Calu3 (cell line): ENCODE measurements at places on chromosomes 6 and 20. TPM values are rescaled to one million over a fixed set of nuclear protein-coding genes. Genes with fewer than 3 reads are reported as not detected.

MCHR2 gene
- not detected in 2 replicates for total RNA-seq

PTK7 gene
- 49.7 and 66.0 TPM in 2 replicates for total RNA-seq

ELOVL2 gene
- 0.20 and 0.47 TPM in 2 replicates for total RNA-seq

MUC22 gene
- not detected in 2 replicates for total RNA-seq

PSORS1C2 gene
- total RNA-seq = not detected in 2 replicates

- no peak for DNase-seq
Observed at GRCh38 chr6:149727793-149728498, 10.0 kb upstream of the LATS1 start.

DNA sequence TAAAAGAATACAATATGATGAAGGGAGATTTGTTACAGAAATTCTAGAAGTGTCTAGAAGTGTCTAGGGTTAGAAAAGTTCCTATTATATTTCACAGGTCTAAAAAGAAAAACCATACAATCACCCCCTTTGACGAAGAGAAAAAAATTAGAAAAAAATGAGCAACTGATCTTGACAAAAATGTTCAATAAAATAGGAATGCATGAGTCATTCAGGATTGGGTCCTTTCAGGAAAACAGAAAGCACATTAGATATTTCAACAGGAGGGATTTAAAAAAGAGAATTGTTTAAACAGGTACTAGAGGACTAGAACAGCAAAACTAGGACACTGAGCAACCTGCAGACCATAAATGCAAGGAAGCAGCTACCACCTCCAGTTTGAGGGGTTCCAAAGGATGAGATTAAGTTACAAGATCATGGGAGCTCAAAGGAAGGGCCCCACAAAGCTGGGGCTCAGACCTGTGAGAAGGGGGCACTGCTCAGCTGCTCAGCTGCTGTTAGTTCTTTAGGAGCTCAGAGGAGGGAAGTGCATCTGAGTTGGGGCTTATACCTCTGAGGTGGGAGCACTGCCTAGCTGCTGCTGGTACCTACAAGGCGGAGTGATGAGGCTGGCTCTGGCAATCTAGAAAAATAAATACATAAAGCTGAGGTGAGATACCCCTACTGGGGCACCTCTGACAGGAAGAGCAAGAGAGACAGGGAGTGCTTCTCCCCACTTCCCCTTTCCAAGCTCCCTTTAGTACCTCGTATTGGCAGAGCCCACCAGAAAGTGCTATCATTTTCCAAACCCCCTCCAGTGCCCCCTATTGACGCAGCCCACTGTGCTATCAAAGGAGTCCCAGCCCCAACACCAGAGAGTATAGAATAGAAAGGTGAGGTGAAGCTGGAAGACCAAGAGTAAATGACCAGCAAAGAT is 27.1 kb upstream of the BEND6 start:
- DNase-seq = no peak

DNA sequence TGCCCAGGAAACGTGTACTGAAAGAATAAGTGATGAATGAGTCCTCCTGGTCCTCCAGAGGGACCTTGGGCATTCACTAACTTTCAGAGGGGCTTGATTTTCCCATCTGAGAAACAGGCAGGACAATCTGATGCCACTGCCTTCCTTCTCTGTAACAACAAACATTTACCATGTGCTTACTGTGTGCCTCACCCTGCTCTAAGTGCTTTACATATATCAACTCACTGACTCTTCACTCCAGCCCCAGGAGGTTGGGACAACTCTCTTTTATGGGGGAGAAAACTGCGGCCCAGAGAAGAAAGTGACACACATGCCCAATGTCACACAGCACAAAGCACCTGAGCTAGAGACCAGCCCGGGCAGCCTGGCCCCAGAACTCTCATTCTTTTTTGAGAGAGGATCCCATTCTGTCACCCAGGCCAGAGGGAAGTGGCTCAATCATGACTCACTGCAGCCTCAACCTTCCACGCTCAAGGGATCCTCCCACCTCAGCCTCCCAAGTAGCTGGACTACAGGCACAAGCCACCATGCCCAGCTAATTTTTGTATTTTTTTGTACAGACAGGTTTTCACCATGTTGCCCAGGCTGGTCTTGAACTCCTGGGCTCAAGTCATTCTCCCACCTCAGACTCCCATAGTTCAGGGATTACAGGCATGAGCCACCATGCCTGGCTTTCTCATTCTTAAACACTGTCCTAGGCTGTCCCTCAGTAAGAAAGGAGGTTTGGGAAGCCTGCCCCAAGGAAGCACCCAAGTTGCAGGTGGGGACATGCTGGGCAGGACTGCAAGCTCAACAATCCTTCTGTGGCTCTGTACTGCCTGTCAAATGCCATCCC is 38.0 kb downstream of the NOL4L start:
- DNase-seq = no peak

DNA sequence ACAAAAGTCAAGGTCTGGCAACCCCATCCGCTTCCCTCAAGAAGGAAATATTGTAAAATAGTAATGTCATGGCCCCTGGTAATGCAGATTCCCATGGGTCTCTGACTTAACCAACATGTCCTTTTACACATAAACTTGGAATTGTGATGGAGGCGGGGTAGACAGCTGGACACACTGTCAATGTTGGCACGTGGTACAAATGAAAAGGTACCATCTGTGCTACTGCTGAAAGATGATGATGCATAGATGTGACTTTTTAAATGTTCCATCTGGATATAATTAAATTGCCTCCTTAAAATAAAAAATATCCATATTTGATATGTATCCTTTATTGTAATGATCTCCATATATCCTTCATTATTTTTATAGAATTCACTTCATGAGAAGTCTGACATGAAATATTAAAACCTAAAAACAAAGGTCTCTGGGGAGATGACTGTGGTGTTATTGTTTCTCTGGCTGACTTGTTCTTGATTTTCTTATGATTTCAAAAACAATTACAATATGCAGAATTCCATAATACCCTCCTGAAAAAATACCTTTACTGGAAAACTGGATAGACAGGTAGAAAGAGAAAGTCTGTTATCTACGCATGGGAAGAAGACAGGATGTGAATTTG is 104.5 kb downstream of the MKKS start:
- DNase-seq = no peak

DNA sequence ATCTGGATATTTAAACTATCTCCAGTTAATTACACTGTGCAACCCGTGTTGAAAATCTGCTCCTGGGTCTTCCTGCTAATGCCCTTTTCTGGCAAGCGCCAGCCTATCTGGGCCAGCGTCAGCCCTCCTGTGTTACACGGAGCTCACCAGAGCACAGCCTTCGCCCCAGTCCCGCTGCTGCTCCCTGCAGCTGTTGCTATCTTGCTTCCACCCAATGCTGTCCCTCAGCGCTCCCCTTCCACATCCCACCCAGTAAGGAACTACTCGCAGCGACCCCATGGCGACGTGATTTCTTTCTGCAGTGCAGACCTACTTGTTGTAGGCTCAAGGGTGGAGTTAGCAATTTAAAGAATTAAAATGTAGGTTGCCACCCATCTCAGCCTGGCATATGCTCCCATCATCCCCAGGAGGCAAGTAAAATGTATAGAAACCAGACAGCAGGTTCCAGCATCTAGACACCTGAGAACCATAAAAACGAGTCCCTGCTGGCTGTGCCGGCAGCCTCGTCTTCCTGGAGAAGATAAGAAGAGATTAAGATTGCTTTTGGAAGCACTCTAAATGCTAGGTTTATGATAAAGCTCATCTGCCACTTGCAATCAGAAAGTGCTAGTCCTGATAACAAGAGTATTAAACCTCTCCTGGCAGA is 254.3 kb upstream of the FOXQ1 start:
- DNase-seq = no peak

DNA sequence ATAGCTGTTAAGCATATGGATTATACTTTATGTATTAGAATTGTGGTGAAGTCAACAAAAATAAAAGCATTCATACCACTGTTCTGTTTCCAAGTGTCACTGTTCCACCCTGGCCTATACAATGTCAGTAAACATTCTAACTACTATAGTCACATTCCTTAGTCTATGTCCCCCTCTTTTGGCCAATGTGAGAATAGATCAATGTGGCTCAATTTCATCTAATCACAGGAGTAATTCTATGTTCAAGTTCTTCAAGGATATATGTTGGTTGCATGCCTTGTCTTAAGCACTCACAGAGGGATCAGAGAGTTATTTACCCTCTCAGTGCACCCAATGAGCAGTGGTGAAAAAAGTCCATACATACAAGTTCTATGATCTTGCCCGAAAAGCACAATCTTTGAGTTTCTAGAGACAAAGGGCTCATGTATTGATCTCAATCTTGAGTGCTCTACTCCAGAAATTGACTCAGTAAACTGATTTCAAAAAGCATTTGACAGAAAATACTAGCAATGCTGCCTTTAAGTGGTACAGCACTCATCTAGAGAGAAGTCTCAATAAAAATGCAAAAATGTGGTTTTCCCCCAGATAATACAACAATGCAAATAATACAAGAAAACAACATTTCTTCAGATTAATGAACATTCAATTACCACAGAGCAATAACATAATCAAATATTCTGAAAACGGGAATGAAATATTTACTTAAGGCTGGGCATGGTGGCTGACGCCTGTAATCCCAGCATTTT is 16.5 kb downstream of the SMLR1 start:
- DNase-seq = no peak

DNA sequence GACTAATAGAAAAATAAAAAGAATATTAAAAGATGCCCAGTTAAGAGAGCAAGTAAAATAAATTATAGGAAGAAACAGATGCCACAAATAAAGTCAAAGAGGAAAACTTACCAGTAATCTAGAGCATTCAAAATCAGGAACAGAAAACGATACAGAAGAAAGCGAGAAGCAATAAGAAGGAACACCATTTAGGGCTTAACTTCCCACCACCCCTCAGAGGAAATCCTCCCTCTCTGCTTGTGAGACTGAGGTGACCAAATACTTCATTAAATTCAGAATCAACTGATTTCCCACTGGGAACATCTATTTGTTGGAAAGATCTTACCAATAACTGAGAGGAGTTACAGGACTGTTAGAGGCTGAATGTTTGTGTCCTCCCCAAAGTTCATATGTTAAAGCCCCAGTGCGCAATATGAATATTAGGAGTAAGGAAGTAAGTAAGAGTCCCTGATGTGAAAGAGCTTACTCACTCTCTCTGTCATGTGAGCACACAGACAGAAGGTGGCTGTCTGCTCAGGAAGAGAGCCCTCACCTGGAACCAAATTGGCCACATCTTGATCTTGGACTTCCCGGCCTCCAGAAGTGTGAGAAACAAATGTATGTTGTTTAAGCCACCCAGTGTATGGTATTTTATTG is 19.5 kb downstream of the KATNA1 start:
- no peak for DNase-seq

- no peak for DNase-seq
Observed at GRCh38 chr6:3585320-3585935, 128.6 kb upstream of the SLC22A23 start.

DNA sequence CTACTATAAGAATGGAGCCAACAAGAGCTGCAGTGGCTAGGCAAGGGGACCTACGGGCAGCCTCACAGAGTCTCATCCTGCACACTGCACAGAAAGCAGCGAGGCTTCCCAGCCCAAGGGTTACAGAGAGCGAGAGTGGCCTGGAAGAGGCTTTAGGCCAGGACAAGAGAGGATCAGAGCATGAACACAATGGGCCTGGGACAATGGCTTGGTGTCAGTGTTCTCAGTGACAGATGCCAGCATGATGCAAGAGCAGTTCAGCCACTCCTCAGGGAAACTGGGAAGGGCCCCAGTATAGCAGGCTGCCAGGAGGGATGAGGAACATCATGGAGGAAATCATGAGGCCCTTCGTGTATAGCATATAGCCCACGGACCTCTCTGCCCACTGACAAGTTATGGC is 108.0 kb downstream of the NUS1 start:
- no peak for DNase-seq

- no peak for DNase-seq
Observed at GRCh38 chr20:58173091-58173490, 55.4 kb downstream of the ANKRD60 start.
